ENCODE measurements at places on chromosomes 6 and 20.

GRCh38 chr6:43268355-43268700, 25.0 kb downstream of the TTBK1 start:
- DNase-seq = no peak

- DNase-seq = no peak
Measured at GRCh38 chr6:139570166-139570565, 195.7 kb upstream of the CITED2 start.

GRCh38 chr6:143859891-143860660, 4.2 kb upstream of the ZC2HC1B start:
- DNase-seq = no peak

DNA sequence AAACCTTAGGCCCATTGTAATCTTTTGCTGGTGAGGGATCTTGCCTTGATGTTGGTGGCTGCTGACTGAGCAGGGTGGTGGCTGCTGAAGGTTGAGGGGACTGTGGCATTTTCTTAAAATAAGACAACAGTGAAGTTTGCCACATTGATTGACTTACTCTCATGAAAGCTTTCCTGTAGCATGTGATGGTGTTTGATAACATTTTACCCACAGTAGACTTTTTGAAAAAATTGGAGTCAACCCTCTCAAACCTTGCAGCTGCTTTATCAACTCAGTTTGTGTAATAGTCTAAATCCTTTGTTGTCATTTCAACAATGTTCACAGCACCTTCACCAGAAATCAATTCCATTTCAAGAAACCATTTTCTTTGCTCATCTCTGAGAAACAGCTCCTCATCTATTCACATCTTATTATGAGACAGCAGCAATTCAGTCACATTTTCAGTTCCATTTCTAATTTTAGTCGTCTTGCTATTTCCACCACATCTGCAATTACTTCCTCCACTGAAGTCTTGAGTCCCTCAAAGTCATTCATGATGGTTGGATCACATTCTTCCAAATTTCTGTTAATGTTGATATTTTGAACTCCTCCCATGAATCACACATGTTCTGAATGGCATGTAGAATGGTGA, 37.2 kb downstream of the CST9L start:
- DNase-seq = no peak

DNA sequence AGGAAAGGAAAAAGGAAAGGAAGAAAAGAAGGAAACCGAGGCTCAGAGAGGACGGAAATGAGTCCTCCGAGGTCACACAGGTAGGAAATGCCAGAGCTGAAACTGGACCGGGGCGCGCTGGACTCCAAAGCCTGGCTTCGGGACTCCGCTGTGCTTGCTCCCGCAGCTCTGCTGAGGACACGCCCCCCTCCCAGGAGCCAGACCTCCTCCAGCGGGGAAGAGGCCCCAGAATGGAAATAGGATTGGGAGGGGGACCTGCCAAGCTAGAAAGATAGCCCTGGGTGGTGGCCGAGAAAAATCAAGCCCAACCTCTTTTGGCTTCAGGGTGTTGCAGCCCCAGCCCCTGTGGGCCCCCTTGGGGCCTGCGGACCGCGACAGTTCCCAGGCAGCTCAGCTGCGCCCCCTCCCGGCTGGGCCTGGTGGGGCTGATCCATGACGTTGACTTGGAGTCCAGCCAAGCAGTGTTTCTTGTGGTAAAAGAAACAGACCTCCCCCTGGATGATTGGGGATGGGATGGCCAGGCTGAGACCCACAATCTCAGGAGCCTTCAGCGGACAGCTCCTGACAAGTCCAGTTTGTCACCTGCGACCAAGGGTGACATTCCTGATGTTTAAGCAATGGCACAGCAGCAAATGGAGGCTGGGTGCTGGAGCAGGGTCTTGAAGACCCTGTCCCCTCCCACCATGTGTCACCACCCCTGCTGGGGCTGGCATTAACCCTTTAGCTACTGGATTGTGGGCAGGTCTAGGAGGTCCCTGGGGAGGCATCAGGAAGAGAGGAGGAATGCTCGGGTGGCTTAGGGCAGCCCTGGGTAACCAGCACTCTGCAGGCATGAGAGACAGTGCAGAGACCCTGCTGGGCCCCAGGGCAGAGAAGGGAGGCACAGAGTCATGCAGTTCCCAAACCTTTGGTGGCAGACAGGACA, 55.4 kb downstream of the RIPOR3 start:
- peak; percentile 65 for DNase-seq

- DNase-seq = no peak
Measured at GRCh38 chr6:4658486-4658885, 117.7 kb upstream of the CDYL start.
